G401 (cell line): ENCODE measurements at places on chromosomes 5 and 9.

GRCh38 chr5:34928267-34928666 is 1.1 kb upstream of the DNAJC21 start:
- DNase-seq: no peak

- no peak for DNase-seq
Measured at GRCh38 chr9:1536522-1537170, 478.5 kb upstream of the SMARCA2 start.

DNA sequence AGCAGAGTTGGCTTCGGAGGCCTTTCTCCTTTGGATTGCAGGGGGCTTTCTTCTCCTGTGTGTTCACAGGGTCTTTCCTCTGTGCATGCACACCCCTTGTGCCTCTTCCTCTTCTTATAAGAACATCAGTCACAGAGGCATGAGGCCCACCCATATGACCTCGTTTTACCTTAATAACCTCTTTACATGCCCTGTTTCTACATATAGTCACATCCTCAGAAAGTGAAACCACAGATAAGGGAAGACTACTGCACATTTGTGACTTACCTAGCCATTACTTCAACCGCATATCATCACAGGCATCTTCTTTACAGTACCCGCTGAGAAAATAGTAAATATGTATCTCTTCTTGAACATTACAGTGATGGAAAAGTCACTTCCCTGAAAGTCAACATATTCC is 204.9 kb upstream of the TARS1 start:
- DNase-seq: no peak

DNA sequence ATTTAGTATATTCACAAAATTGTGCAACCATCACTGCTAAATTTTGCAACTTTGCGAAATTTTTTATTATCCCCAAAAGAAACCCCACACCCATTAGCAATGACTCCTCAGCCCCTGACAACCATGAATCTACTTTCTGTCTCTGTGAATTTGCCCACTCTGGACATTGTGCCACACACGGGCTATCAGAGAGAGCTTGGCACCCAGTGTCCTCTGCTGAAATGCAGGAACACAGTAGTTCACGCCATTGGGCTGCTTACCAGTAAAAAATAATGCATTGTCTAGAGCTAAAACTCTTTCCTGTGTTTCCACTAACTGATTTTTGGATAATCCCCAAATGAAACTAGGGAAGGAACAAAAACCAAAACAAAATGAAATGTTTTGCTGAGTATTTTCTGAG is 60.0 kb downstream of the HRH2 start:
- no peak for DNase-seq

GRCh38 chr5:113047234-113047633 is 70.6 kb downstream of the DCP2 start:
- no peak for DNase-seq

DNA sequence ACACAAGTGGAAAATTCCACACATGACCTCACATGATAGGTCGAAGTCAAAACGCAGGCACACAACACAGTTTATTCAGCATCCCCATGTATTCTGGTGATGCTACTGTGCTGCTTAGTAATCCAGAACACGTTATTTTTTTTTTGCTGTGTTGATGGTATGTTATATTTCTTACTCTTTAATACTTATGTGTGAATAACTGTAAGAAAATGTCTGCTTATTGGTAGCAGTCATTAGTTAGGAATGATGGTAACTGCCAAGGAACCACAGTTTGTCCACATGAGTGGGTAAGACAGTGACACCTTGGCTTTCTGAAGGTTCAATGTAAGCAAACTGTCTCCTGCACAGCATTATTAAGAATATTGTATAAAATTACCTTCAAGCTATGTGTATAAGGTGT is 107.7 kb upstream of the DAPK1 start:
- DNase-seq: no peak

GRCh38 chr5:37037840-37038239 is 161.3 kb downstream of the NIPBL start:
- DNase-seq: no peak

DNA sequence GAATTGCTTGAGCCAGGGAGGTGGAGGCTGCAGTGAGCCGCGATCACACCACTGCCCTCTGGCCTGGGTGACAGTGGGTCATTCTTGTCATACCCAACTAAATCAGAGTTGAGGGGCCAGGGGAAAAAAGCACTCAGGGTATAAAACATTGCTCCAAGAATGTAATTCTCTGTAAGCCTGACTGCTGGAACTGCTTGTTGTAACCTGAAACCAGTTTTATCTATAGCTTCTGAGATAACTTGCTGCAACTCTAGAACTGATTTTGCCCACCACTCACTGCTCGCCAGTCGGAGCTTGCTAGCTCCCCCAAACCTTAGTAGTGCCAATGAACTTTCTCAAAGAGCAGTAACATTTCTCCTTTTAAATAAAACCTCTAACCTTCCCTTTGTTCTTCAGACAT is 9.6 kb upstream of the MSH3 start:
- DNase-seq: no peak

- DNase-seq: no peak
Measured at GRCh38 chr9:87213948-87214347, 266.6 kb upstream of the GAS1 start.

DNA sequence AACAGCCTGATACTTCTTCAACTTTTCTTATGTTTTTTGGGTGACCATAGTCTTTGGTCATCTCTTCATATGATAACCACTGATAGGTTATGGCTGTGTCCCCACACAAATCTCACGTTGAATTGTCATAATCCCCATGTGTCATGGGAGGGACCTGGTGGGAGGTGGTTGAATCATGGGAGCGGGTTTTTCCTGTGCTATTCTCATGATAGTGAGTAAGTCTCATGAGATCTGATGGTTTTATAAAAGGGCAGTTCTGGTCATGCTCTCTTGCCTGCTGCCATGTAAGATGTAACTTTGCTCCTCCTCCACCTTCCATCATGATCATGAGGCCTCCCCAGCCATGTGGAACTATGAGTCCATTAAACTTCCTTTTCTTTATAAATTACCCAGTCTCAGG is 8.7 kb downstream of the RHOBTB3 start:
- DNase-seq: no peak

DNA sequence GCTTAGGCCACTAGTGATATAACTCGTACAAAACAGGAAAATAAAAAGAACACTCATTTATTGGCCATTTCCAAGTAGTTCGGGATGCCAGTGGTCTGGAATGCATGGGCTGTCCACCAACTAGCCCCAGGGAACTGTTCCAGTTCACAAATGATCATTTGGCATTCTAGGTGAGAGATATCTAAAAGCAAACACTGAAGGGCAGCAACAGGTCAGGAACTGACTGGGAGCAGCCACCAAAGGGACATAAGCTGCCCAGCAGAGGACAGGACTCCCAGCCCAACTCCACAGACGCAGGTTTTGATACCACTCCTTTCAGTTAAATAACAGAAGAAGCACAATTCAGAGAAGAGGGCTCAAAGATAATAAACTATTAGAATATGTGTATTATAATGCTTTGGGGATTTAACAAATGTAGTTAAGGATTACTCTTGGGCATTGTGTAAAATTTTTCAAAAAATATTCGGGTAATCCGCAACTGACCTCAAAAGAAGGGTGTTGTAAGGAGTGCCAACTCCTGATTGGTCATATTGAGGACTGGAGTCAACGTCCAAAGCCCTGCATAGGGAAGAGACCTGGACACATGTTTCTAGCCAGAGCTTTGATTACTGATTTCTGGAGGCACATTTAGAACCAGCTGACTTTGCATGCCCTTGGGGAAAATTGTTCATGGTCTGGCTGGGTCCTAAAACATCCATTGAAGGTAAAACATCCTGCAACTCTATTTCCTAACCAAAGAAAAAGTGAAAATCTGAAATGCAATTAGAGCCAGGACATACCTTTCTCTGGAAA is 320.0 kb downstream of the DNAH5 start:
- DNase-seq: no peak
